Activated T-cell treated with anti-CD3 and anti-CD28 coated beads for 24 hours (primary cell): ENCODE measurements at places on chromosomes 1 and 21.

DNA sequence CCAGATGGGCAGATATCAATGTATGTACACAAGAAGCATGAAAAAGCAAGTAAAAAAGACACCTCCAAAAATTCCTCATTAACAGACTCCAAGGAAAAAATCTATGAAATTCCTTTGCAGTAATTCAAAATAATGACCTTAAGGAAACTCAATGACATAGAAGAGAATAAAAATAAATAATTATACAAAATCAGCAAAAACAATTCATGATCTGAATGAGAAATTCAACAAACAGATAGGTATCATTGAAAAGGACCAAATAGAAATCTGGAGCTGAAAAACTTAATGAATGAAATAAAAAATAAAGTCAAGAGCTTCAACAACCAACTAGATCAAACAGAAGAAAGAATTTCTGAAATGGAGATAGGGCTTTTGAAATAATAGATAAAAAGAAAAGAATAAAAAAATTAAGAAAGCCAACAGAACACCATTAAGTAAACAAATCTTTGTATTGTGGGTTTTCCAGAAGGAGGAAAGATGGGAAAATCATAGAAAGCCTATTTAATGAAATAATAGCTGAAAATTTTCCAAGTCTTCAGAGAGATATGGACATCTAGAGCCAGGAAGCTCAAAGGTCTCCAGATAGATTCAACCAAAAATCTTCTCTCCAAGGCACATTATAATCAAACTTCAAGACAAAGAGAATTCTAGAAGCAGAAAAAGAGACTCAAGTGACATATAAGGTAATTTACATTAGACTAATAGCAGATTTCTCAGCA, 52.0 kb upstream of the KCNK1 start:
- no peak for DNase-seq

DNA sequence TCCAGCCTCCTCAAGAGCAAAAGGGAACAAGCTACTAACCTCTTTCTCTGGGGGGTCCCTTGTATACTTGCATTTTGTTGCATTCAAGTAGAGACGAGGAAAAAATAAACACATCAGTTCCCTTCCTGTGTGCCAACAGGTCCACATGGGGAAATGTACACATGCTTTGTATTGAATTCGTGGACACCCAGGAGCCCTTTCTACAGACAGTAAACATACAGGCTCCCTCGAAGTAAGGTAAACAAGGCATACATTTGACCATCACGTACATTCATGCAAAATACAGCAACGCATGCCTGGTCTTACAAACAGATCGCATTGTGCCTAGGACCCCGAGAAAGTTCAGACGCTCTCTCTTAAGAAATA, 1.1 kb downstream of the KCND3 start:
- DNase-seq = no peak

DNA sequence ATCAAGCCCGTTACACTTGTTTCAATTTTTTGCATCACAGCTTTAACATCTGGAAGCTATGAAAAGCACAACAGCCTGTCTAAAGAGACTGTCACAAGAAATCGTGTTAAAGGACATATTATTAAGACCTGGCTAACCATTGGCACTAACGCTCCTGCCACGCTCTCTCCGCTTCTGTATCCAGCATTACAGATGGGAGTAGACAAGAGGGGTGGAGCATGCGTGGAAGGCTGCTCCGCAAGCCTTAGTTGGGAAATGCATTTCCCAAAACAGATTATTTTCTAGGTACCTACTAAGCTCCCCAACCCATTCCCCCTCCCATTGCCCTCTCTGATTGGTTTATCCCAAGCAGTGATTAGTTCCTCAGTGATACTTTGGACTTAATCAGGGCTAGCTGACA, 72.4 kb downstream of the NTNG1 start:
- no peak for DNase-seq

DNA sequence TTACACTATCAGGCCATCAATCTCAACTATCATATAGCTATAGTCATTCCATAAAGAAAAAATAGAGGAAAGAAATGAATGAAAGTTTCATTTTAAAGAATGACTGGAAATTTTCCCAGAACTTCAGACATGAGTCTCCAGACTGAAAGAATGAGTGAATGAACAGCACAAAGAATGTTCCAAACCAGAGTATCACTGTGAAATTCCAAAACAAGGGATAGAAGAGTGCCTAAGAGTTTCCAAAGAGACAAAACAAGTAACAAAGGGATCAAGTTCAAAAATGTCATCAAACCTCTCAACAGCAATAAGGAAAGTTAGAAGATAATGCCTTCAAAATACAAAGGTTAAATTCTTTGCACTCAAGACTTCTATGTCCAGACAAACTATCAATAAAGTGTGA, 114.9 kb downstream of the DENND1B start:
- DNase-seq = no peak

GRCh38 chr1:59107516-59107915, 189.4 kb upstream of the FGGY start:
- DNase-seq = no peak

GRCh38 chr1:8711151-8711550, 106.3 kb downstream of the RERE start:
- no peak for DNase-seq

GRCh38 chr1:106960412-106960811, 96.1 kb upstream of the PRMT6 start:
- DNase-seq = no peak

DNA sequence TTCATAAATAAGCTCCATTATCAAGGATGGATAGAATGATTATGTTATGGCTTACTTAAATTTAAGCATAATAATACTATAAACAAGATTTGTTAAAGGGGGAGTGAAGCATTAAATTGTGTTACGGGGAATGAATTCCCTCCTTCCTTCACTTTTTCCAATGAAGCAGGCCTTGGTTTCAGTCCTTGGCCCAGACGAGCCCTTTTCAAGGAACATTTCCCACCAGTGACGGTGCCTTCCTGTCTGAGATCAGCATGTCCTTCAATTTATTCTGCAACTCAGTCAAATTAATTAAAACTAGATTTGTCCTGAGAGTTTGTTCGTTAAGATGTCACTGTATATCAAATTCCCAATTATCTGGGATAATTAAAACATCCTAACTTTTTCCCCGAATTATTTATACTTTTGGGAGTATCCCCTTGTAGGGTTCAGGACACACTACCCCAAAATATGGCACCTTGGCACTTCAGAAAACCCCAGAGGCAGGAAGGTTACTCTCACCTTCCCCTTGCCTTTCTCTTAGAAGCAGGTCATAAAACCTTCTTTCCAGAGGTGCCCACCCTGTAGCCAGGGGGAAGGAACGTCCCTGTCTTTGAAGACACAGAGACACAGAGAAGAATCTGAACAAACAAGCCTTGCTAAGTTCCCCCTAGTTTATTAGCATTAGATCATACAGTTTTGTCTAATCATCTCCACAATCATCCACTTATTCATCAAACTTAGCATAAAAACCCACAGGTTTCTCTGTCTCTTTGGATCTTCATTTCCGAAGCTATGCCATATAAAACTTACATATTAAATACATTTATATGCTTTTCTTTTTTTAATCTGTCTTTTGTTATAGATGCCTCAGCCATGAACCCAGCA, 86.2 kb upstream of the ARHGAP29 start:
- DNase-seq = no peak

GRCh38 chr21:39232861-39233291, 49.6 kb upstream of the PSMG1 start:
- DNase-seq = no peak

- peak; percentile 75 for DNase-seq
These were observed 101.3 kb downstream of the IER5 start for GRCh38 chr1:181189691-181190363.

GRCh38 chr1:68521286-68521685, 24.4 kb upstream of the DEPDC1 start:
- DNase-seq = no peak

- DNase-seq = no peak
These were observed 52.4 kb upstream of the H6PD start for GRCh38 chr1:9181990-9182783.

DNA sequence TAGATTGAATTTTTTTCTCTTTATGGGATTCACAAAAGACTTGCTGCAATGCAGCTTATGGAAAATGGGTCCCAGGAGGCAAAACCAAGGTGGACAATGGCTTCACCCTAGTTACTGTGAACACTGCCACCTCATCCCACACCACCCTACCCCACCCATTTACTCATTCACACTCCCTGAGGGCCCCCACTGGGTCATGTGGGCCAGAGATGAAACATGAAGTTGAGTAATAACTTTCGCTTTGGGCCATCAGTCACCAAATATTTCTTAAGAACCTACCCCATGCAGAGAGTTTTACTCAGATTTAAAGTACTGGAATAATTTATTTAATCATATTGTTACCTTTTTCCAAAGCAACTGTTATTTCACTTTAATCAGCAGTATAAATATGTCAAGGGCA, 191.8 kb downstream of the TPR start:
- DNase-seq = no peak

- no peak for DNase-seq
These were observed 108.4 kb upstream of the ZNHIT6 start for GRCh38 chr1:85816606-85817005.

DNA sequence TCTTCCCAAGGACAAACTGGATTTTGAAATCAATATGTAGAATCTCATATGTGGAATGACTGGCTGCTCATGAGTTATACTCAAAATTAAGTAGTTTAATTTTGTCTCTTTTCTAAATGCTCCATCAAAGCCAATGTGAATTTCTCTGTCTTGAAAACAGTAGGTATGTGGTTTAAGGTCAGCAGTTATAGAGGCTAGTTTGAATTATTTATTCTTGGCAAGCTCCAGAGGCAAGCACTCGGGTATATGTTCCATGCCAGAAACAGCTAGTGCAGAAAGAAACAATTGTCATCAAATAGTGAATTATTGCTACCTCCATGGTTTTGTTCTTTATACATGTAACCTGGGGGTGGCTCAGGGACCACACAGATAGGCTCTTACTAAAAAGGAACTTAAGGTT, 63.5 kb downstream of the LRIG2 start:
- DNase-seq = no peak

GRCh38 chr1:24987875-24988557, 57.9 kb upstream of the RUNX3 start:
- DNase-seq = no peak

DNA sequence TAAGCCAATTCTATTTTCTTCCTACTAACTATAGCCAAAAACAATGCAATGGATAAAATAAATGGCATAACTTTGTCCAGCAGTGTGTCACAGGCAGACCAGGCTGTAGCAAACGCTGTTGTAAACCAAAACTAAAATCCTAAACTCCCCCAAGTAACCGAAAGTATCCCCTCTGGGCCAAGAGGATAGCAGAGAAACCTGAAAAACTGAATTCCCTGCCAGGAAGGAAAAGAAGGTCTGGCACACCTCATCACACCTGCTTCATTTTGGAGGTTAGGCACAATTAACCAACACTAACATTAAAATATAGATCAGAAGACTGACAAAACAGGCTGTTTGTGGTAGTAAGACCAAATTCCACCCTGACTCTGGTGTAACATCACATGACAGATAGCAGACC, 356.8 kb upstream of the C1orf87 start:
- DNase-seq = no peak

GRCh38 chr1:9438431-9439073, 100.7 kb upstream of the SLC25A33 start:
- no peak for DNase-seq

- peak; percentile 79 for DNase-seq
These were observed 11.9 kb upstream of the PADI3 start for GRCh38 chr1:17236779-17237560.

GRCh38 chr1:94935476-94935875, 8.6 kb upstream of the CNN3 start:
- no peak for DNase-seq

DNA sequence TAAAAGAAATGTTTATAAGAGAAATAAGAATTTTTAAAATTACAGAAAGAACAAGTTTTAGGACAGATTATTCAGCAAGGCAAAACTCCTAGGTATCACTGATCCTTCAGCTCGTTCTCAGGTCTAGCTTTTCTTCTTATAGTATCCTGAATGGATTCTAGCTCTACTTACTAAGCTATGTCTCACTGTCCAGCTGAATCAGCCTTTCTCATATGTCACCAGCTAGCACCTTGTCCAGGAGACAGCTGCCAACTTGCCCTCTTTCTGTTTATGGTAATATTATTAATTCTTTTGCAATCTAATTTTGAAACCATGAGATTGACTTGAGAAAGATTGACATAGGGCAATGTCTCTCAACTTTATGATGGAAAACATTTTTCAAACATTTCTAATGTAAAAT, 159.9 kb downstream of the LYPLAL1 start:
- DNase-seq = no peak

- DNase-seq = no peak
These were observed 289.5 kb upstream of the SGIP1 start for GRCh38 chr1:66244429-66244828.

DNA sequence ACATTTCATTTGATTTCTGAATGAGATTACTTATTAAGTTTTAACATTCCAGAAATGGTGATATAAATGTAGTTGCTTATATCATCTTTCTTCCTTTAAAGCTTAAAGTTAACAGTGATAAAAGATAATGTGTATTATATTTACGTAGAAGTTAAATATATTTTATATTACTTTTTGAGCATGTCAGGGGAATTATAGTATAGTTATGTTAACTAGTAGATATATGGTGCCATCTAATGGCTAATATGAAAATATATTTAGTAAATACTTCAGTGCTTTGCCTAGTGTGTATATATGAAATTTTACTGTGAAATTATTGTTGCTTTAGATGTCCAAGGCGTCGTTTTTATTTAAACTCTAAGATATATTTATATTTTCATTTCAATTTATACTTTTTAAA, 51.5 kb downstream of the SYT14 start:
- no peak for DNase-seq

- DNase-seq = no peak
These were observed 1.7 kb downstream of the PTPRU start for GRCh38 chr1:29237852-29238619.

DNA sequence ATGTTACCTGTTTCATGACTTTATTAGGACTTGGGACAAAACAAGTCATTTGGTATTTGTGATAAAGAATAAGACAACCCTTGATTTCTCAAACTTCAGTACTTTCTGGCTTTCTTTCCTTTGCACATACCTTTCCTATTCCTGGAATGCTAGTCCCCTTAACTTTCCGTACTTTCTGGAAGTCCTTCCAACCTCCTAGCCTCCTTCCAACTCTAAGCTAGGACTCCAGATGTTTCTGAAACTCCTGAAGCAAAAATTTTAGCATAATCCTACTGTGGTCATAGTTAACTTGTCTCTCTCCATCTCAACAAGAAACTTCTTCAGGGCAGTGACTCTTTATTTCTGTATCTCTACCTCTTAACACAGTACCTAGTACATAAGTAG, 19.8 kb upstream of the C1orf105 start:
- no peak for DNase-seq
